ENCODE measurements at places on chromosomes 3 and 15. TPM values are rescaled to one million over a fixed set of nuclear protein-coding genes. Genes with fewer than 3 reads are reported as not detected.

GRCh38 chr3:133136114-133137041 is 98.2 kb downstream of the TMEM108 start:
- DNase-seq: no peak
- no peak overlapping the region for H3K27ac ChIP-seq
- no peak overlapping the region for H3K4me3 ChIP-seq
- no peaks in the 10 kb centered on the region for H3K27me3 ChIP-seq
- H3K36me3 ChIP-seq: no peaks in the 10 kb centered on the region
- H3K4me1 ChIP-seq: no peaks in the 10 kb centered on the region

- H3K36me3 ChIP-seq: no peaks in the 10 kb centered on the region
- H3K4me1 ChIP-seq: peaks cover 8% of the 10 kb centered on the region
- peak overlapping the region; percentile 67 for H3K4me3 ChIP-seq
- DNase-seq: no peak
- no peaks in the 10 kb centered on the region for H3K27me3 ChIP-seq
Observed at GRCh38 chr3:179450261-179450701, 989 bp downstream of the GNB4 start.

The SRGAP3 gene
- total RNA-seq: 4.4 TPM

GRCh38 chr3:42691816-42692666 is 6.7 kb downstream of the KLHL40 start:
- no peaks in the 10 kb centered on the region for H3K27me3 ChIP-seq
- H3K4me3 ChIP-seq: no peak overlapping the region
- H3K4me1 ChIP-seq: no peaks in the 10 kb centered on the region
- no peak for DNase-seq
